T-helper 2 cell (primary cell): ENCODE measurements at places on chromosomes 6 and 20.

DNA sequence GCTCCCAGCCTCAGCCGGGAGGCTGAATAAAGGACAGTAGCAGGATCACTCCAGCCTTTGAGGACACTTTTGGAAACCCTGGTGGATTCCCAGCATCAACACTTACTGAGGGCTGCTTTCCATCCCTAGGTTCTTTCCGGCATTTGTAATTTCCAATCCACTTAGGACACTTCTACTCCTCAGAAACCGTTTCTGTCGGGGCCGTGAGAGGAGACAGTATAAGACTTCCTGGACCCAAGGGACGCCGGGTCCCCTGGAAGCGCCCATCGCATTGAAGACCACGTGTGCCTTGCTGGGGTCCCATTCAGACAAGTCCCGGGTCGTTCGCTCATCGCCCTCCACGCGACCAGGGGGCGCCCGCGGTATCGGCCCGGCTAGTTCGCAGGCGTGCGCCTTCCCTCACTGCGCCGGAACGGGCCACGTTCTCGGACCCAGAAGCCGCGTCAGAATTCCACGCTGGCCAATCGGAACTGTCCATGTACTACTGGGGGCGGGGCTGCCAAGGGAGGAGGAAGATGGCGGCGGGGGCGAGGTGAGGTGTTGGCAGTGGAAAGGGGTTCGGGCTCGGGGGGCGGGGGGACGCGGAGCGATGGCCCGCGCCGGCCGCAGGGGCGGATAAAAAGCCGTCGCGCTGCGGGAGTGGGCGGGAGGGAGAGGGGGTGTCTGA is at the start of gene NUS1:
TSS of gene NUS1 (plus strand) at position 479 of the 667 bp plus-strand sequence. CDS start 202 bp downstream, outside the sequence.
- DNase-seq = peak; percentile 96

GRCh38 chr20:47113362-47114109 is 218.9 kb downstream of the EYA2 start:
- no peak for DNase-seq

DNA sequence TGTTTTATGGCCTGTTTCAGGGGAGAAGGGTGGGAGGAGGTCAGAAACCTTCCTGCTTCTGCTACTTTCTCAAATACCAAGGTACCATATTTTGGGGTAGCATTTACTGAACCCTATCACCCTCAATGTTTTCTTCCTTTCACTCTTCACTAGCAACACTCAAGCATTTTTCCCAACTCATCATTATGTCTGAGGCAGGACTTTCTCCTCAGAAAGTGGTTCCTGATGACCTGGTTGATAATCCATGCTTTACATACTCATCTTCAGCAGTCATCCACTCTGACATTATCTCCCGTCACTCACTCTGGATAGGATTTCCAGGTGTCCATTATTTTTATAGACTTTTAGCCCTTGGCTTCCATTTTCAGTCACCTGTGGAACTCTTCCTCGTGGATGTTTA is 21.1 kb downstream of the ZNF292 start:
- DNase-seq = no peak

DNA sequence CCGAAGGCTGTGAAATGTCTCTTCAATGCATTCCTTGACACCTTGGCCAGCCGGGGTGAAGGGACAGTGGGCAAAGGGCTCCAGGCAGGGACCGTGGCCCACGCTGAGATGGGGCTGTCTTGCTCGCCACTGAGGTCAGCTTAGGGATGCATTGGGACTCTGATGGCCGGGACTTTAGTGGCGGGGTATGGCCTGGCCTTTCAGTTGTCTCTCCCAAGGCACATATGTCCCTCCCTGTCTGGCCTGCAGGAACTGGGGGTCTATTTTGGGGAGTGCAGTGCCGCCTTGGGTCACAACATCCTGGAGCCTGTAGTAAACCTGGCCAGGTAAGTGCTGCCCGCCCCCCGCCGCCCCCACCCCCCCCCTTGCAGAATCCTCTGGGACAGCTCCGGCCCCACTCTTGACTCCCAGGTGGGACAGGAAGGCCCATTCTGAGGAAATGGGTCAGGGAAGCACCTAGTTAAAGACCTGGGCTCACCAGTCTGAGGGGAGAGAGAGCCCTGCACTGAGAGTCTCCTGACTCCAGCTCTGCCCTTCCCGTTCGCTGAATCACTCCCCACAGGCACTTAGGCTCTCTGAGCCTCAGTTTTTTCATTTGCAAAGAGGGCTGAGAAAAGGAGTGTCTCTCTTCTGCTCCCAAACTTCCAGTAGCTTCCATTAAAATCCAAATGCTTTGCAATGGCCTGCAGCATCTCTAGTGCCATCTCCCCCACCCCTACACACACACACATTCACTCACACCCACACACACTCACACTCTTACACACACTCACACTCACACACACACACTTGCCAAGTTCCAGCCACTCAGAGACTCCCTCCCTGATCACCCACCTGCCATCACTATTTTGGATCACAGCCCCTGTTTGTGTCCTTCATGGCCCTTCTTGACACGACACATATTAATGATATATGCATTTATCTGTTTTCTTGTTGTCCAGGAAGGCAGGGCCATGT is 33.1 kb downstream of the RAB44 start:
- no peak for DNase-seq

GRCh38 chr20:44284032-44284431 is 27.0 kb downstream of the FITM2 start:
- no peak for DNase-seq

- DNase-seq = no peak
Observed at GRCh38 chr6:329888-330691, 37.8 kb downstream of the DUSP22 start.

DNA sequence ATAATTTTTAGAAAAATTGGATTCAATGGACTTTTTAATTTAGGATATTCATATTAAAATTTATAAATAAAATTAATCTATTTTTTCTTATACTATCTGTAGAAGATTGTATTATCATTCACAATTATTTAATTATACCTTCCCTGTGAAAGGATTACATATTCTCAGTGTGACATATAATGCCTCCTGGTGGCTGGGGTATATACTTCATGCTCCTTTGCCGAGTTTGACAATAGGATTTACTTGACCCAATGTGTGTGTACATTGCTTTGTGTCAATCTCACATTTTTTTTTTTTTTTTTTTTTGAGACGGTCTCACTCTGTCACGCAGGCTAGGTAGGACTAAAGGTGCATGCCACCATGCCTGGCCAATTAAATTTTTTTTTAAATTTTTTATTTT is 230.0 kb upstream of the CHD6 start:
- DNase-seq = no peak

DNA sequence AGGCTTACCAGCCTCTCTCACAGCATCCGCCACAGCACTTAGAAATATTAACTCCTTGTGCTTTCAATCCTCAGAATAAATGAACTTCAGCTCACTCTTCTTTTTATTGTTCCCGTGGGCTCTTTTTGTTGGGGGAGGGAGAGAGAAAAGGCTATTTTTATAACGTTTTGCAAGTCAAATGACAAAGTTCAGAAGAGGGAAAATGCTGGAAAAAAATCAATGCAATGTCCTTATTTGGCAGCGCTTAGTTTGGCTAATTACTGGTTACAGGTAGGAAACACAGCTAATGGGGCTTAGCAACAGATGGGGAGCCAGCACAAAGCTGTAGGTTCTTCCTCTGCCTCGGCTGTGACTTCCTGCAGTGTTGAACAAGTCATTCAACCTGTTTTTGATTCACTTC is 1067.0 kb upstream of the MAP3K7 start:
- no peak for DNase-seq

- no peak for DNase-seq
Observed at GRCh38 chr20:62395311-62396242, 8.7 kb downstream of the RPS21 start.

GRCh38 chr20:11242320-11242719 is 568.5 kb upstream of the JAG1 start:
- no peak for DNase-seq

GRCh38 chr6:210104-210456 is 82.2 kb upstream of the DUSP22 start:
- DNase-seq = no peak

GRCh38 chr6:35415065-35415891 is 36.9 kb upstream of the FANCE start:
- peak; percentile 14 for DNase-seq

DNA sequence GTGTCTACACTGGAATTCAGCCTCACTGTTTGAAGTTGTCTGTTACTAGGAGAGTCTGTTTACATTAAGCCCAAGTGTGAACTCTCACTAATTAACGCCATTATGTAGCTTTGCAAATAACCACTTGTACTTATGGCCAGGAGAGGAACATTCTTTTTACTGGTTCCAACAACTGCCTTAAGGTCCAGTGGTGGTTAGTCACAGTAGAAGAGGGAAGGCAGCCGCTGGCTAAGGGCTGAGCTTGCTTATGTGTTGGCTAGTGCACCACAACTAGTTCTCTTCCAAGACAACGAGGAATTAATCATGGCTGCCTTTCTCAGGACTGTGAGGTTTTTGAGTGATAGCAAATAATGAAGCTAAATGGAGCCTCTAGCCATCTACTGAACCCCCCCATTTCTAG is 14.9 kb upstream of the SLC22A23 start:
- DNase-seq = no peak

GRCh38 chr6:70119218-70119835 is 183.6 kb downstream of the COL9A1 start:
- no peak for DNase-seq

GRCh38 chr20:41359541-41360011 is 7.0 kb downstream of the EMILIN3 start:
- no peak for DNase-seq

DNA sequence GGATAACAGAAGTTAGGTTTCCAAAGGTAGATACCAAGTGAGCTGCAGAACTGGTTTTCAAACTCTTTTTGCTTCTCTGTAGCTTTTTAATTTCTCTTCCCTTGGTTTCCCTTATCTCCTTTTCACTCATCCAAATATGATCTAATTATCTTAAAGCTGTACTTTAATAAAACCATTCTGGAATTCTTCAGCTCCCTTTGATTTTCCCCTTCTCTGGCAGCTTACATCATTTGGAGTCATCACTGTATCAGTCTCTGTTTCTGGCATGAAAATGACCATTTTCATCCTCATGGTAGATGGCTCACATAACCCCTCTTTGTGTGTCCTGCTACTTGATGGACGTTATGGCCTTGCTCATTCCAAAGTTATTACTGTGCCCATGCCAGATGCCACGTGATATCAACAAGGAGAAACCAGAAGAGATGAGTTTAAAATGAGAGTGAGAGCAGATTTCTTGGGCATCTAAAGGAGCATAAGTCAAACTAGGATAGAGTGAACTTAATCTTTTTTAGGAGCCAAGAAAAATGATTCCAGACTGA is 620.2 kb downstream of the QKI start:
- no peak for DNase-seq

GRCh38 chr6:167303675-167304625 is 12.8 kb downstream of the UNC93A start:
- DNase-seq = no peak

GRCh38 chr6:158770533-158771330 is 48.4 kb downstream of the EZR start:
- no peak for DNase-seq

DNA sequence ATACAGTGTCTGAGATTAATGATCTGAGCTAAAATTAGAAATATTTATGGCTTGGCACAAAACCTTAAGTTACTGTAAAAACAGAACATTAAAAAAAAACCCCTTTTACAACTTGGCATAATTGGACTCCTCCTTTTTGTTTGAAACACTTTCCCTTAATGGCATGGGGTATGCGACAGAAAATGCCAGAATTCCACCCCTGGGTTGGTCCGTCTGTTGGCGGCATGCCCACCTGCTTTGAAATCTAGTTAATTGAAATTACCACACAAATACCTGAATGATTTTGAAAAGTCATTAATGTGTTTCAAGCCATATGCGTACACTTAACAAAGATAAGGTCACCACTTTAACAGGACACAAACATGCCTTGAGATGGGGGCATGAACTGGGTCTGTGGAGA is 175.1 kb upstream of the FOXQ1 start:
- DNase-seq = no peak

DNA sequence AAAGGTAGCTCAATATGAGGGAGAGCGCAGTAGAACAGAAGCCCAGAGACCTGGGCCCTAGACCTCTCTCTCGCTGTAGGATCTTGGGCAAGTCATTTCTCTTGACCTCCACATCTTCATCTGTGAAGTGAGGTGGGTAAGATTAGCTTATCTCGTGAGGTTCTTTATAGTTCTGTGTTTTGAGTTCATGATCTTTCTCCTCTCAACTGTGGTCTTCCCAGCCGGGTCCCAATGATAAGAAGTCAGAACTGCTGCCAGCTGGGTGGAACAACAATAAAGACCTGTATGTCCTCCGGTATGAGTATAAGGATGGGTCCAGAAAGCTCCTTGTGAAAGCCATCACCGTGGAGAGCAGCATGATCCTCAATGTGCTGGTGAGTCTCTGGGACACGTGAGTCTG is 6.9 kb downstream of the PSMF1 start:
- no peak for DNase-seq
